ENCODE measurements at places on chromosomes 4 and X.

DNA sequence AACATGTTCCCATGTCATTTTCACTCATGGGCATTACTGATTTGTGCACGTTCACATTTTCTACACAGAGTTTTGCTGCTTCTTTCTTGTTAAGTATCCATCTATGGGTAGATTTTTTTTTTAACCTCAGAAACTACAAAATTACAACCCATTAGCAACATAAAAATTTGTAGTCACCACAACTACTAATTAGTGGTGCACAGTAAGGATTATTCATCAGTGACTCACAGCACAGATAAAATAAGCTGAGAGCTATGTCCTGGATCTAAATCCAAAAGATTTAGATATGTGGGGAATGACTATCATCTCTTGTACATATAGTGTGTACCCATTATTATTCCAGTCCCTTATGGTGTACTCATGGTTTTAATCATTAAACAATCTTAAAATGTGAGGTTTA is 19.7 kb upstream of the AMELX start:
- no peak for DNase-seq

DNA sequence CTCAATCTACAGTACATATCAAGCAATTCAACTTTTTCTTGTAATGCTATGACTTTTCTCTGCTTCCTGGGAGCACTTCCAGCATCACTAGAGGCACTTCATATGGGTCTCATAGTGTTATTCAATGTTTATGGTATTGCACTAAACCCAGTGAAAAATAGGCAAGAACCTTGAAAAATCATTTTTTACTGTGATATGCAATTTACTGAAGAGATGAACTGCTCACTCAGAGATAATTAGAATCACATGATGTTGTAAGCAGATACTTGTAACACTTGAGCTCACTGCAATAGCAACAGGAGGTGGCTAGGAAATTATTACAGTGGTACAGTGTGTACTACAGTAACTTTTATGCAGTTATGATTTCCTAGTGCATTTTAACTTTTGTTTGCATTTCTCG is 93.3 kb downstream of the RASGEF1B start:
- DNase-seq: no peak

DNA sequence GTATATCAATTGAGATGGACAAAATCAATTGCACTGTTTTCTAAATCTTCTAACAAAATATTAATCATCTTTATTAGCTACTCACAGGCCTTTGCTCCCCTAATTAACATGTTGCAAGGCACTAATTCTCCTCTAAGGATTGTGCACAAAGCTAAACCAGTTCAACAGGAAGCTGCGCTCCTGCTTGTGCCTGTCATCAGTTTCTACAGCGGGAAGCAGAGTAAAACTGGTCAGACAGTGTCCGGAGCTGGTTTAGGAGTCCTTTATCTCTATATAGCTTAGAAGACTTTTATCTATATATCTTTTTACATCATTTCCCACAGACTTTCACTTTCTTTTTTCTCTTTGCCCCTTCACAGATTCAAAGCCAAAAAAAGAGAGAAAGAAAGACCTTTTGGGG is 79.1 kb downstream of the ELOVL6 start:
- no peak for DNase-seq

DNA sequence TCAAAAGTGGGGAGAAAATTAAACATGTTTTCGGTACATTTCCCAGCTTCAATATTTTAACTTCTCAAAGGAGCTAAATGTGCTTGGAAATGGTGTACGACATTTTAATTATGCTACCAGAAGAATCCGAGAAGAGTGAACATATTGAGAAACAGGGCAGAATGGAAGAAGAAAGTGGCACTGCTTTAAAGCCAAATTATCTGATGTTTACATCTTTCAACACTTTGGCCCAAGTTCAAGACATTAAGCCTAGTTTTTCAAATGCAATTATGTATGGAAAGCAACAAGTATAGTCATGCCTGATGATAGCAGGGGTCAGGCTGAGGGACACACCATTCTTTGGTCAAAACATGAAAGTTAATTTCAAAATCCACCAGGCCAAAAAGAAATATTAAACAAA is 577.9 kb upstream of the ZFP42 start:
- no peak for DNase-seq

DNA sequence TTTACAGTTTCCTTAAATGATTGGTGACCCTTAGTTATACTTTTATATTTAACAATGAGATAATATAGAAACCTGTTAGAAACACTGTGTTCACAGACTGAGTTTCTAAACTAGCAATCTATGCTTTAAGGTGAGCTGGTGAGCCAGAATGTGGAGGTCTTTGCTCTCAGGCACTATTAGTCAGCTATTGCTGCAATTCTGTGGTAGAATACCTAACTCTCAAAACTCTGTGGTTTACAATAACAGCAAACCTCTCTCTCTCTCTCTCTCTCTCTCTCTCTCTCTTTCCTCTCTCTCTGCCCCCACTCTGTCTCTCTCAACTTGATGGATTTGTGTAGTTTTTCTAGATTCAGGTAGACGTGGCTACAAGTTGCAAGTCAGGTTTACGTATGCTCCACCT is 17.6 kb upstream of the LCORL start:
- no peak for DNase-seq

DNA sequence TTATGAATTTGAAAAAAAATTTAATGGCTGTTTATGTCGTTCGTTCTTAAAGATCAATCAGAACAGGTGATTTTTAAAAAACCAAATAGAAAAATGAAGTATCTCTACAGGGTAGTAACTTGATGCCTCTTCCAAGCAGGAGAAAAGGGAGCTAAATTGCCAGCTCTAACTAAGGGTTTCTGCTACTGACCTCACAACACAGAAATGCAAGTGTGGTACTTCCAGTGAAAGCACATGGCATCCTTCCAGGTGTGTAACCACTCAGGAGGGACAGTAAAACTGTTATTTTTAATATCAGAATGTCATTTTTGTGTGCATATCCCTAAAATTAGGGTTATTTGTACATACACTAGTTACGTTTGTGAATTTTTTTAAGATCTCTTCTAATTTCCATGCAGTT is 116.8 kb upstream of the ZCCHC13 start:
- DNase-seq: no peak

- no peak for DNase-seq
Observed at GRCh38 chr4:186827534-186827897, 103.9 kb upstream of the FAT1 start.

DNA sequence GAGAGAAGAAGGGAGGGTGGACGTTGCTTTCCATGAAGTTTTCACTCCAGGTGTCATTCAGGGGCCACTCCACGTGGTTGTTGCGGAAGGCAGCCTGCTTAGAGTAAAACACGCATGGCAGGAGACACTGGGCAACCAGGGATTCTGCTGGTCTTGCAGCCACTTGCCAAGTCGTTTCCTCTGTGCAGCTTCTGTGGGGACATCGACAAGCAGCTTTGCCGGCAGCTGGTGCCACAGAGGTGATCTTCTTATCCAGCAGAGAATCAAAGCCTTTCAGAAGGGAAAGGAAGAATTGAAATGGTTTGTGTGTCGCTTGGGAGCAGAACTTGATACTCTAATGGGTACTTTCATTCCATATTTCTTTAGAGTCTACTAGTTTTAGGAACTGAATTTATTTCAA is 867.1 kb upstream of the TENM3 start:
- no peak for DNase-seq

DNA sequence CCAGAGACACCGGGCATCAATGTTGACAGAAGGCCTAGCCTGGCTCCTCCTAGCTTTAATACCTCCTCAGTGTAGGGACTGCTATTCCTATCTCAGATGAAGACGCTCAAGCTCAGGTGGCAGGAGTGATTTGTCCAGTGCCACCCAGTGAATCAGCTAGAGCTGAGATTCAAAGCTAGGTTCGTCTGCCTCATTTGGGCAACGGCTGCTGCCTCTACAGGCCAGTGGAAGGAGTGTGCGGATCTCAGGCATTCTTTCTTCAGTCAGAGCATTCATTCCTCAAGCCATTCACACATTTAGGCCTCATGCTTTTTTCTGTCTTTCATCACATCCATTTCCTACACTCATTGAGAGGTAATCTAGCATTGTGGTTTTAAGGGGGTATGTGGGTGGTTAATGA is 7.3 kb downstream of the TSR2 start:
- DNase-seq: no peak

DNA sequence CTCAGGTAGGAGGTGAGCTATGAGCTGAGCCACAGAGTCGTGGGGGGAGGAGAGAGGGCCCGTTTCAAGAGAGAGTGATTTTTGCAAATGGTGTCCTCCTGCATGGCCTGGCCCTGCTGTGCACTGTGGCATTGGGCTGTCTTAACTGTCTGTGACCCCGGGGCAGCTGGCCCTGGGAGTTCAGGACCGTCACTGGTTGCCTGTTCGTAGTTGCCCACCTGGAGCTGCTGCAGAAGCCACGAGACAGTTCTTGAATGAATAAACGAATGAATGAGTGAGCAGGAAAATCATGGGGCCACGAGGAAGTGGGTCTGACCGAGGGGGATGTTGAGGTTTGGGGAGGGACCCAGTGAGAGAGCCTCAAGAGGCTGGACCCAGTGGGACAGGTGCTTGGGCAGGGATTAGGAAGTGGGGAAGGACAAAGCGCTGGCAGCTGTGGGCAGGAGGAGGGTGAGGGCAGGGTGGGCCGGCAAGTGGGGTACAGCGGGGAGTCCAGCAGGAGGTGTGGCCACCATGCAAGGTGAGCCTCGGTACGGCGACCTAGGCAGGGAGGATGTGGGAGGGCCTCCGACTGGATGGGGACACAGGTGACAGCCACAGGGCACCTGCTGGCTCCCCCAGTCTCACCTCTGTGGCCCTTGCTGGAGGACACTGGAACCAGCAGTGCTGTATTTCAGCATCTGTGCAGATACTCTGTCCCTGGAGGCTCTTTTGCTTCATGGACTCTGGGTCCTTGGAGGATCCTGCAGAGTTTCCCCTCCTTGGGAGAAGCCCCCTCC is 10.2 kb downstream of the RGS12 start:
- no peak for DNase-seq

- DNase-seq: no peak
Observed at GRCh38 chr4:96312046-96312685, 472.3 kb downstream of the PDHA2 start.

DNA sequence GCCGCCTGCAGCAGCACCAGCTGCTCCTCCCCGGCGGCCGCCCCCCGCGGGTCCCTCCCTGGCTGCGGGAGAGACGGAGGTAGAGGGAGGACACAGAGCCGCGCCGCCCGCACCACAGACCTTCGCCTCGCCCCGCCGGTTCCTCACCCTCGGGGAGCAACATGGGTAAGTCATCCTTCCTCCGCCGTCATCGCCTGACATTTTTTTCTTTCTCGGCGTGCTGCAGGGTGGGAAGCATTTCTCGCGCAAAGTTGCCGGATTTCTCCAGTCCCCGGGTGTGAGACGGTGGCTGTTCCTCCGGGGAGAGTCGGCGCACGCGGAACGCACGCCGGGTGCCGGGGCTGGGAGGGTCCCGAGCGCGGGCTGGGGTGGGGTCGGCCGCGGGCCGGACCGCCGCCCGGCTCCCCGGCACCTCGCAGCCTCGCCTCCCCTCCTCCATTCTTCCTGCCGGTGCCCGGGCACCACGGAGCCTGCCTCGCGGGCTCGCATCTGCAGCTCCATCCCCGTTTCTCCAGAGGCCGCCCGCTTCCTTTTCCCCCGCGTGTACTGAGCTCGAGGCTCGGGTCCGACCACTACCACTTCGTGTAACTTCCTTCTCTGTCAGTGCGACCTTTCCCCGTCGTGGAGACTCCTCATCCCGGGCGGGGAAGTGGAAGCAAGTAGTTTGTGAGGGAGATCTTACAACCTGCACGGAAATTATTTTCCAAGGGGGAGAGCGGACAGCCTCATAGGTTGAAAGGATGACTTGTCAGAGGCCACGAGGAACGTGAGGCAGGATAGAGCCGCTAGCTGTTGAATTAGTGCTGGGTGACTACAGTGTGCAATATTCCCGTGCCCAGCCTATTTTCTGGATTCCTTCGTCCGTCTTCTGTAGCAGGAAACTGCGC is 464 bp downstream of the RAP1GDS1 start:
- peak; percentile 17 for DNase-seq

GRCh38 chrX:22800806-22801205 is 199.0 kb upstream of the DDX53 start:
- DNase-seq: no peak

DNA sequence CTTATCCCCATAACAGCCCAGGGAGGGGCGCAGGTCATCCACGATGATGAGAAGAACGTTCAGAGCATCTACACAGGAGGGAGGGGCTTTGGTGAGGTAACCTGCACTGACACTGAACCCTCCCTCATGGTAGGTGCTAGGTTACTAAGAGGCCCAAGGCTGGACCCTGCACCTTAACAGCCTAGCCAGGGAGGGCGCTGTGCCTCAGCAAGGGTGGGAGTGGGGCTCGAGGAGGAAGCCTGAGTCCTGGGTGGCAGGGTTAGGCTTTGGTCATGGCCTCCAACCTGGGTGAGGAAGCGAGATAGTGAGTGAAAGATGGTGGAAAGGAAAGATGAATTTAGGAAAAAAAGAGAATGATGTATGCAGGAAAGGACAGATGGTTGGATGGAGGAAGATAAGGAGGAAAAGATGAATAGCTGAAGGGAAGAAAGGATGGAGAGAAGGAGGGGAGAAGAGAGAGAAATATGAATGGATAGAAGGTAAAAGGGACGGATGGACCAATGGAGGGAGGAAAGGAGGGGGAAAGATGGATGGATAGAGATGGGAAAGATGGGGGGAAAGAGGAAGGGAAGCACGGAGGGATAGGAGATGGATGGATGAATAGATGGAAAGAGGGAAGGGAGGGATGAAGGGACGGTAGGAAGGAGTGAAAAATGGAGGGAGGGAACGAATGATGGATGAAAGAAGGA is 736 bp downstream of the IDS start:
- DNase-seq: peak; percentile 30

GRCh38 chr4:185936650-185937376 is 124.8 kb upstream of the SORBS2 start:
- DNase-seq: no peak

DNA sequence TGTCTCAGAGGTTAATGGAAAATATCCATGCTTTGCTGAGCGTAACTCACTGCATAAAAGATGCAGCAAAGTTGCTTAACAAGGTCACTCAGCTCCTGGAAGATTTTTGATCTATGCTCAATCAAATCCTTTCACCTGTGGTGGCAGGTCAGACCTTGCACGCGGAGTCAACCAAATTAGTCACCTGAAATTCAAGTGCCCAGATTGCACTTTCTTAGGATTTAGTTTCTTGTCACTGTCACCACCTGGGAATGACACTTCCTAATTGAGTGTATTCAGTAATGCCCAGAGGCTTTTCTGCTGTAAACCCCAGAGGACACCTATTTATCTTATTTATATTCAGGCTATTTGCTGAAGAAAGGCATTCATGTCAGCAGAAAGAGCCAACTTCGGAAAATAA is 215.8 kb upstream of the SMIM31 start:
- no peak for DNase-seq

- DNase-seq: no peak
Observed at GRCh38 chr4:66728280-66728679, 817.0 kb downstream of the CENPC start.

All from stimulated activated CD8-positive, alpha-beta memory T cell treated with anti-CD3 and anti-CD28 coated beads, Interleukin-15, amount 100 ng/mL, for 4 hours (primary cell).